GM19239 (cell line): ENCODE measurements at places on chromosomes 1 and 21.

GRCh38 chr1:205437570-205437969, 15.7 kb upstream of the LEMD1 start:
- no peak for DNase-seq

DNA sequence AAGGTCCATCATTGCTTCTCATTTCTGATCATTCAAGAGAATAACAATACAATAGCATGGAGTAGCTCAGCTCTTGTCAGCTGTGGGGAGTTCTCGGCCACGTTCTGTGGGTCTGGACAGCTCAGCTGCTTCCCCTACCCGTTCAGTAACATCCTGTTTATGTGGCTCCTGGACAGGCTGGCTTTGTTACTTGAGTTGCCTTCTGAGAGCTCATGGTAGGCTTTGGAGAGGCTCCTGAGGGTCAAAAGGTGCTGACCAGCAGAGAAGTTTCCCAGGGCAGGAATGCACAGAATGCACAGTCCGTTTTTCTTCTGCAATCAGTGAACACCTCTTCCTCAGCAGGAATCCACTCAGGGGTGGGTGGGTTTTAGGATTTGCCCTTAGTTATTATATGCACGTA, 36.0 kb downstream of the KAZN start:
- no peak for DNase-seq

GRCh38 chr1:206897175-206897574, at the start of gene IL24:
Gene IL24, plus strand, starts transcription at chr1:206897443. Its CDS starts 390 bp downstream, at chr1:206897833.
- DNase-seq, result no peak

DNA sequence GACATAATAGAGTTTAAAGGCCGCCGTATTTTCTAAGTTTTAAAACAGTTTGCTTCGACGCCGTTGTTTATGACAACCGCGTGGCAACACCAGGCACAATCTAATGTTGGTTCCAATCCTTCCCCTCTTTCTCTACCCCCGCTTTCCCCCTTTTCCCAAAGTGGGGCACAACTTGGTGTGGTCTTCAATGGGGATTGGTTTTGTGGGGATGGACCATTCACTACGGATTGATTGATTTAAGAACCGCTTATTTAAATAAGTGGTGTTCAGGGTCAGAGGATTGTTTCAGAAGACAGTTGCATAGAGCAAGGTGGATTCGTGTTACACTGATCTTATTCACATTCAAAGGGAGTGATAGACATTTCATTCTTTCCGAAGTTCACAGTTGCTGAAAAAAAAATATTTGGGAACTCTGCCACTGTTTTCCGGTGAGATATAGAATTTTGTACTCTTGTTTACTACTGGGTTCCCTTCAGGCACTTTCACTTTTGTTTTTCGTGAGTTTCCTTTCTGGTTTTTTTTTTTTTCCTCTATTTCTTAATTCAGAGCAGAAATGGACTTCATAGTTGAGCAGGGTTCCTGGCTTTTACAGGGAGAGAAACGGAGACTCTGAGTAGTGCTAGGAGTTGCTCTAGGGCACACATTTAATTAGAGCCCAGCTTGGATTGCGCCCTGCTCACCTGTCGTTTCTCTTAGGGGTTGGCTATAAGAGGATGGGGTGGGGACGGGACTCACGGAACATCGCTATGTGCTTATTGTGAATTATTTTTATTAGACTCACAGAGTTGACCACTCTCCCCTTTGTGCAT, 79.6 kb upstream of the AK4 start:
- no peak for DNase-seq

GRCh38 chr1:228150461-228151179, 890 bp downstream of the GJC2 start:
- DNase-seq, result no peak

GRCh38 chr1:99827970-99828369, 22.2 kb upstream of the AGL start:
- DNase-seq, result no peak

DNA sequence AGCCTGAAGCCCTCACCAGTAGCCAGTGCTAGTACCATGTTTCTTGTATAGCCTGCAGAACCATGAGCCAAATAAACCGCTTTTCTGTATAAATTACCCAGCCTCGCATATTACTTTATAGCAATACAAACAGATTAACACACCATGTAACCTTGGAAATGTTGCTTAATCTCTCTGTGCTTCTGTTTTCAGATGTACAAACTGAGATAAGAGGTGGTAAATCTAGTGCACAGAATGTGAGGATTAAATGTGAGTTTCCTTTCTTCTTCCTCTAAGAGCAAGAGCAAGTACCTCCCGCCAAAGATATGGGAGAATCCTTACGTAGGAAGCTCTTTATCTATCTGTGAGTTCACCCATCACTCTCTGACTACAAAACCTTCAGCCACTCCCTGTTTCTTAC, 128.4 kb downstream of the HIVEP3 start:
- no peak for DNase-seq
